Fibroblast of skin of left biceps (primary cell): ENCODE measurements at places on chromosomes 5 and 9.

GRCh38 chr5:178683783-178684182 lies 46.7 kb downstream of the ZNF354A start:
- no peak for DNase-seq

DNA sequence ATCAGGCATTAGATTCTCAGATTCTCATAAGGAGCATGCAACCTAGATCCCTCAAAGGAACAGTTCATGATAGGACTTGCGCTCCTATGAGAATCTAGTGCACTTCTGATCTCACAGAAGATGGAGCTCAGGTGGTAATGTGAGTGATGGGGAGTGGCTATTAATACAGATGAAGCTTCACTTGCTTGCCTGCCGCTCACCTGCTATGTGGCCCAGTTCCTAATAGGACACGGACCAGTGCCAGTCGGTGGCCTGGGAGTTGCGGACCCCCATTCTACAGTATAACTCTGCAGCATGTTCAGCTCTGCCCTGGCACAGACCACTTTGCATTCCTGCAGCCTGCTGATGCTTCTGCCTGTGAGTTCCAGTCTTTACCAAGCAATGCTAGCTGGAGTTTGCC lies 581.3 kb upstream of the KLF4 start:
- DNase-seq, result no peak

DNA sequence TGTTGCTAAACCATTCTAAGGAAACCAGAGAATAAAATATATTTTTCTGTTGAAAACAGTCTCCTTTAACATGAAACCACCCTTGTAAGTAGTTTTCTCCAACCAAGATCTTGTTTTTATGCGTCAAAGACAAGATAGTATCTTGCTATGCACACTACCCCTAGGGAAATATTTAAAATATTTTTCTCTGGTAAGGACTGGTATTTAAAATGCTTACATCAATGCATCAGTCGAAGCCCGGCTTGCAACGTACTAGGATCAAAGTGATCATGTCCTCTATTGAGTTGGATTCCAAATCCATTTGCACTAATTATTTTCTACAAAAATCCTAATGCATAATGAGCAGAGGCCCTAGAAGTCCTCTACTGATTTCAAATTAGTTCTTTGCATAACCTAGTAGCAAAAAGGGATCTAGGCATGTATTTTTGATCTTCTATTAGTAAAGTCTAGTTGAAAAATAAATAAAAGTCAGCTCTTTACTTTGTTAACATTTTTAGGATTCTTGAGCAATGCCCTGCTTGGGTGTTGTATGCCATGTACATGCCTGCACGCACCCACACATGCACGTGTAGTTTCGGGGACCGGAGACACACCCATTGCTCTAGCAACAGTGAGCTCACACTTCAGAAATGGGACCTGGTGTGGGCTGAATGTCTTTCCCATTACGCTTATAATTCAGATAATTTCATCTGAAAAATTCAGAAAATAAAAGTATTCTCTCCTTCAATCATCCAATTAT lies 165.0 kb upstream of the GPR151 start:
- DNase-seq, result no peak

GRCh38 chr9:90838581-90839154 lies 37.0 kb downstream of the SYK start:
- no peak for DNase-seq

- DNase-seq, result no peak
Observed at GRCh38 chr5:150671509-150672236, 10.6 kb downstream of the MYOZ3 start.

DNA sequence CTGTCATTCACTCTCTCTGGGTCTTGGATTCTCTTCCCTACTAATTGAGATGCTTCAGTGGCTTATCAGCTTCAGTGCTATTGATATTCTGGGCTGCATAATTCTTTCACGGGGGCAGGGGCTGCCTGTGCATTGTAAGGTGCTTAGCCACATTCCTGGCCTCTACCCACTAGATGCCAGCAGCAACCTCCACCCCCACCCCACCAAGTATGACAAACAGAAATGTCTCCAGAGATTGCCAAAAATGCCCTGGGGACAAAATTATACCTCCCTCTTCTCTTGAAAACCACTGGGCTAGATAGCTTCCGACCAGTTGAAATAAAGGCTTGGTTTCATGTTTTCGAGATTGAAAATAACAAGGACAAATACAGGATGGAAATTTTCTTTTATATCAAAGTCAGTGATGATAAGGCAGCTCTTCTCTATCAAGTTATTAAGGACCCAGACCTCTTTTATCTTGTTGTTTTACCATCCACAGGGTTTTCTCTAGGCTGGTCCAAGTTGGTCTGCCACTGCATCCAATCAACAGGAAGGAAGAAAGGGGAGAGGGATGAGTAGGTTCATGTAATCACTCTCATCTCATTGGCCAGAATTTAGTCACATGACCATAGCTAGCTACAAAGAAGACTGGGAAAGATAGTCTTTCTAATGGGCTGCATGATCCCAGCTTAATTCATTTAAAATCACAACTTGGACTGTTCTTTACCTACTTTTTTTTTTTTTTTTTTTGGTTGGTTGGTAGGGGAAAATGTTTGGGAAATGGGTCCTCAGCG lies 92.1 kb upstream of the RANBP3L start:
- no peak for DNase-seq

DNA sequence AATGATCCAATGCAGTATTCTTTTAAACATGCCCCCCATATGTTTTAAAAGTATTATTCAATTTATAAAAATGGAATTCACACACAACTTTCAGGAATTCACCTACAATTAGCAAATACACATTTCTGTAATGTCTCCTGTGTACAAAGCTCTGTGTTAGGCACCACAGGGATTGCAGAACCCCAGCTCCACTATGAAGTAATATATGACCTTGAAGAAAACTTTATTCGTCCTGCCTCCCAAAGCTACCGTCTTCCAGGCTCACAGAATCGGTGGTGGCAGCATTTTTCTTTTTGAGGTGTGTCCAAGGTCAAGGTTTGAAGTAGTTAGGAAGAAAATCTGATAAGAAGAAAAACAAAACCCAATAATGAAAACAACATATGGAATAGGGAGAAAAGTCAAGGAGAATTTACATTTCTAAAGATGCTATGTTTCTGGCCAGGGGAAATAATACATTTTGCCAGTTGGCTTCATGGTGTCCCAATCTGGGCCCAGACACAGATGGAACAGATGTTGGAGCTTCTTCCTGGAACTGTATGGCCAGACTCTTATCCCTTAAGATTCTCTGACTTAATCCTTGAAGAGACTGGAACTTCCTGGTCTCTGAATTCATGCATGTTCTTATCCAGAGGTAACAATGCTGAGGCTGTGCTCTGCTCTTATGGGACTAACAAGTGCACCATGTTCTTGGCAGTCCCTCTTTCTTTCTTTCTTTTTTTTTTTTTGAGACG lies 22.0 kb upstream of the LVRN start:
- DNase-seq, result no peak

DNA sequence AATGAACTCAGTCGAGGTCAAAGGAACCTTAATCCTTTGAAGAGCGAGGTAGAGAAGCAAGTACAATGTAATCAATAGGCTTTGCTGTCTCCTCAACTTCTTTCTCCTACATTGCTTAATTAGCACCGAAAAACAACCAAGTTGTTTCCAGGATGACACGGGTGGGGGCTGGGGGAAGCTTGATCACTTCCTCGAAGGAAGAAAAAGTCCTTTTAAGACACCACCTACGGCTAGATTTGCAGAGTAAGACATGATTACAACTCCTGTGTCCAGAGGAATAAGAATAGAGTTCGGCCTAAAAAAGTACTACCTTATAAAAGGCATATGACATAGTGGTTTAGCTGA lies 811 bp upstream of the ARRDC3 start:
- no peak for DNase-seq

GRCh38 chr9:109766351-109766750 lies 13.6 kb upstream of the PALM2AKAP2 start:
- DNase-seq, result peak; percentile 87

- no peak for DNase-seq
Observed at GRCh38 chr5:156036640-156037039, 290.3 kb upstream of the SGCD start.

- DNase-seq, result peak; percentile 26
Observed at GRCh38 chr5:94693043-94693822, 74.8 kb downstream of the SLF1 start.

DNA sequence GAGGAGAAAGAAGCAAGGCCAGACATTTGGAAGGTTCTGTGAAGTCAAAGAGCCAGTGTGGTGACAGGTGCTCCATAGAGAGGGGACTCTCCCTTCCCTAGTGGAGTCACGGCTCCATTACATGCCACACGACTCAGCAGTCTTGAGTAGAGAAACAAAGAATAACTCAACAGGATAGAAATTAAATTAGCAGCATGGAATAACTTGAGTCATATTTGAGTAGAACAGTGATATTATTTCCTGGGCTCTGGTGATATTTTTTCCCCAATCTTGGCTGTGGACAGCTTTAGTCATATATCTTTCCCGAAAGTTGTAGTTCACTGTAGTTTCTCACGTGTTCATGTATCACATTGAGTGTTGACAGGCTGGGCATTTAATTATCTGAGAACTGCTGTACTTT lies 149.7 kb upstream of the EFNA5 start:
- DNase-seq, result peak; percentile 22

GRCh38 chr5:61617995-61618525 lies 286.0 kb downstream of the ZSWIM6 start:
- DNase-seq, result no peak

DNA sequence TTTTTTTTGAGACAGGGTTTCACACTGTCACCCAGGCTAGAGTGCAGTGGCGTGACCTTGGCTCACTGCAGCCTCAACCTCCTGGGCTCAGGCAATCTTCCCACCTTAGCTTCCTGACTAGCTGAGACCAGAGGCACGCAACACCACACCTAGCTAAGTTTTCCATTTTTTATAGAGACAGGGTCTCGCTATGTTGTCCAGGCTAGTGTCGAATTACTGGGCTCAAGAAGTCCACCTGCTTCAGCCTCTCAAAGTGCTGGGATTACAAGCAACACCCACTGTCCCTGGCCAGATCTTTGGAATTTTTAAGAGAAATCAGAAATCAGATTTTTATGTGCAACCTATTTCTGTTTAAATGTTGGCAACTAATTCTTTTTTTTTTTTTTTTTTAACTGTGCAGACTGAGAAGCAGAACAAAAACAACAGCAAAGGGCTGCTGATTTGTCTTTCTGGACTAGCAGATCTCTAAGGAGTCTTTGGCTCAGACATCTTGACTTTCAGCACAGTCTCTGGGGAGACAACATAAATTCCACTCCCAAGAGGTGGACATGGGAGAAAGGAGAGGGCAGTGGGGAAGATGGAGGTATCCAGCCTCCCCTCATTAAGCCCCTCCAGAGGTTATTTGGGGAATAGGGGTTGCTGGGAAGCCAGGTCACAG lies 54.4 kb upstream of the FABP6 start:
- no peak for DNase-seq
